ENCODE measurements at places on chromosomes 12 and 14.

DNA sequence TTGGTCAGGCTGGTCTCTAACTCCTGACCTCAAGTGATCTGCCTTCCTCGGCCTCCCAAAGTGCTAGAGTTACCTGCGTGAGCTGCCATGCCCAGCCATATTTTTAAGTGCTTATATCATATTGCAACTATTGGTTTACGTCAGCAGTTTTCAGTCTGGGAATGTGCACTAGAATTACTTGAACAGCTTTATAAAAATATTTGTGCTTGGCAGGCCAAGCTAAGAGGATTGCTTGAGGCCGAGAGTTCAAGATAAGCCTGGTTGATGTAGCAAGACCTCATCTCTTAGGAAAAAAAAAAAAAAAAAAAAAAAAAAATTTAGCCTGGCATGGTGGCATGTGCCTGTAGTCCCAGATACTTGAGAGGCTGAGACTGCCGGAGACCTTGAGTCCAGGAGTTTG is 17.1 kb downstream of the KIAA0586 start:
- no peak for DNase-seq

GRCh38 chr14:59918824-59919569 is 947 bp upstream of the LRRC9 start:
- no peak for DNase-seq

DNA sequence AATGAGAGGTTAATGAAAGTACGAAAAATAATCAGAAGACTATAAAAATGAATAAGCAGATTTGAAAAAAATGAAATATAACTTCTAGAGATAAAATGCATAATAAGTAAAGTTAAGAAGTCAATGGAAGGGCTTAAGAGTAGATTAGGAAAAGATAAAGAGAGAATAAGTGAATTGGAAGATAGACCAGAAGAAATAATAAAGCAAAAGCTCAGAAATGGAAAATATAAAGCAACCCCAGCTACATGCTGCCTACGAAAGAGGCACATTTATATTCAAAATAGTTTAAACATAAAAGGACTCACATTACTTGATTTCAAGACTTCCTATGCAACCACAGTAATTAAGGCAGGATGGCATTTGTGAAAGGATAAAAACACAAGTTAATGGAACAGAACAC is 19.9 kb downstream of the ZNF605 start:
- no peak for DNase-seq

- no peak for DNase-seq
Measured at GRCh38 chr14:58066115-58066514, 85.9 kb downstream of the ARMH4 start.

GRCh38 chr12:22117563-22118237 is 71.7 kb downstream of the CMAS start:
- no peak for DNase-seq

- DNase-seq, result no peak
Measured at GRCh38 chr12:76562130-76562529, 2.6 kb upstream of the OSBPL8 start.

GRCh38 chr14:69170839-69171238 is 17.9 kb upstream of the DCAF5 start:
- DNase-seq, result no peak

DNA sequence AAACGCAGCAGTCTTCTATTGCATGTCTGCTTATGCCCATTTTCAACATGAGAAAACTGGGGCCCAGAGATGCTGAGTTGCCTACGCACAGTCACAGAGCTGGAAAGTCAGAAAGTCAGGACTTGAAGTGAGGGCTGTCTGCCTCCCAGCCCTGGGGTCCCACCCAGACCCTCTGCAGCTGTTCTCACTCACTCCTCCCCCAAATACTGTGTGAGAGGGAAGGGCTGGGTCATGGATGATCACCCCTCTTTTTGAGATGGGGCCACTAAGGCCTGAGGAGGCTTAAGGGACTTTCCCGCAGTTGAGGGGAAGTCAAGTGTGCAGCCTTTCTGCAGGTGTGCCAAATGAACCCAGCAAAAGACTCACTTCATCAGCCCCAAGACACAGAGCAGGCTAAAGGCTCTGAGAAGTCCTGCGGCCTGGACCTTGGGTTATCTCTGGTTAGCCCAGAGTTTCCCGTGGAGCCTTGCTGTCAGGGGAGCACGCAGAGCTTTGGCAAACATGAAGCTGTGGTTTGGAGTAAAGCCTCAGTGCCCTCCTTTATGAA is 18.7 kb downstream of the DTX1 start:
- DNase-seq, result no peak

DNA sequence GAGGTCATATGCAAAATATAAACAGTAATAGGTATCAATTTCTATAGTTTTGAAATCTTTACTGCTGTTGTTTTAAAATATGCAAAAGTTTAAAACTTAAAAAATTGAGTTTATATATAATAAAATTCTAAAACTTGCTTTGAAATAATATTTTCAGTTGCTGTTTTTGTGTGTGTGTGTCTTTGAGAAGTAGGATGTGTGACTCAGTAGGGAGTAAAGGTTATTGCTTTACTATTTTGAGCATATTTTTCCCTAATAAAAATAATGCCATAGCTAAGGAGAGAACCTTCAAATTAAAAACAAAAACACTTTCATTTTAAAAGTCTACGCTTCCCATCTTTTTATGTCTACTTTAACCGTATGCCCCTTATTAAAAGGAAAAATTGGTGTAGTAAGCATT is 238.1 kb downstream of the FBXL14 start:
- no peak for DNase-seq

DNA sequence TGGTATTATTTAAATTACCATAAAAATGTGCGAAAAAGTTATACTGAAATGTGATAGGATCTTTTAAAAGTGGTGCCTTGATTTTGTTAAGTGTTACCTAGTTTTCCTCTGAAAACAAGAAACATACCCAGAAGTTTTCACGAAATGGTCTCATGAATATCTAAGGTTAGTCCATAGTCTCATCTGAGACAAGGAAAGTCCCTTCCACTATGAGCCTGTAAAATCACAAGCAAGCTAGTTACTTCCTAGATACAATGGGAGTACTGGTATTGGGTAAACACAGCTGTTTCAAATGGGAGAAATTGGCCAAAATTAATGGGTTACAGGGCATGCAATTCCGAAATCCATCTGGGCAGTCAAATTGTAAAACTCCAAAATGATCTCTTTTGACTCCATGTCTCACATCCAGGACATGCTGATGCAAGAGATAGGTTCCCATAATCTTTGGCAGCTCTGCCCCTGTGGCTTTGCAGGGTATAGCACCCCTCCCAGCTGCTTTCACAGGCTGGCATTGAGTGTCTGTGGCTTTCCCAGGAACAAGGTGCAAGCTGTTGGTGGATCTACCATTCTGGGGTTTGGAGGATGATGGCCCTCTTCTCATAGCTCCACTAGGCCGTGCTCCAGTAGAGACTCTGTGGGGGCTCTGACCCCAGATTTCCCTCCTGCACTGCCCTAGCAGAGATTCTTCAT is 271.4 kb downstream of the NAV3 start:
- DNase-seq, result no peak

DNA sequence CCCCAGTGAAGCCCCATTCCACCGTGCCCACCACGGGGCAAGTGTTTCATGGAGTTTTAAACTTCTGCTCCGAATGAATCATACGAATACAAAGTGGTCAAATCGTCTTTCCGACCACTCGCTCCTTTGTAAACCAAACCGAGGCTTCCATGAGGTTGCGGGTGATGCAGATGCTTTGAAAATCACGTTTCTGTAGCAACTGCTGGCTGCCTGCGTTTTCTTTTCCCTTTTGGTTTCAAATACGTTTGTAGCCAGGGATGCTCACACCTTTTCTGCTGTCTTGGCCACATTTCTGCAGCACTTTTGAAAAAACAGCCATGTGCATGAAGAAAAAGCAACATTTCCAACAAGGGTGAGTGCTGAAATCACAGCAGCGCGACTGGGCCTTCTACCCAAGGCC is 33.7 kb downstream of the RFLNA start:
- DNase-seq, result no peak

DNA sequence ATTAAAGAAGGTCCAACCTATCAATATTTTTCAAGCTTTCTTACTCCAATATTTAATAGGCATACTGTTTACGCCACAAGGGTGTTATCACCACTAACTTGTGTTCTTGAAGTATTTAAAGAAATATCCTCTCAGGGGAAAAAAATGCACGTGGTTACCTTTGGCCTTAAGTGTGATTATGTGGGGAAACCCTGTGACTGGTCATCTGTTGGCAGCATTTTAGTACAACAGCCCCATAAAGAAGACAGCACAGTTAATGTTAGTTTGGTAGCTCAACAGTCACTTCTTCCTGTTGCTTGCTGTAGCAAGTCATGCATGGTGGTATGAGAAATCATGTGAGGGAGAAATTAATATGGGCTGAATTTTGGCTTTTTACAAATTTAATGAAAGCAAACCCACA is 1021.5 kb upstream of the TMEM132C start:
- DNase-seq, result no peak

- no peak for DNase-seq
Measured at GRCh38 chr12:49577589-49578315, 9.8 kb upstream of the MCRS1 start.

DNA sequence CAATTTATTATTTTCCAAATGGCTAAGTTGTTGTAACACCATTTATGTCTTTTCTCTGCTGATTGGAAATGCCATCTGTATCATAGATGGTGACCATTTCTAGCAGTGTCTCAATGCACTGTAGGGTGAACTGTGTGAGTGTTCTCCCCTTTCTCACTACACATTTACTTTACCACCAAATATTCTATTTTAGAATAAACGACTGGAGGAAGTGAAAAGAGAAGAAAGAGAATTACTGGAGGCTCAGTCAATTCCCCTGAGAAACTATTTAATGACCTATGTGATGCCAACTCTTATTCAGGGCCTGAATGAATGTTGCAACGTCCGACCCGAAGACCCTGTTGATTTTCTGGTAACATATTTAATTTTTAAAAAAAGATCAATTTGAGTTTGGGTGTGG is 15.5 kb upstream of the PAPOLA start:
- DNase-seq, result no peak

GRCh38 chr12:95411057-95411456 is 62.9 kb upstream of the METAP2 start:
- no peak for DNase-seq

DNA sequence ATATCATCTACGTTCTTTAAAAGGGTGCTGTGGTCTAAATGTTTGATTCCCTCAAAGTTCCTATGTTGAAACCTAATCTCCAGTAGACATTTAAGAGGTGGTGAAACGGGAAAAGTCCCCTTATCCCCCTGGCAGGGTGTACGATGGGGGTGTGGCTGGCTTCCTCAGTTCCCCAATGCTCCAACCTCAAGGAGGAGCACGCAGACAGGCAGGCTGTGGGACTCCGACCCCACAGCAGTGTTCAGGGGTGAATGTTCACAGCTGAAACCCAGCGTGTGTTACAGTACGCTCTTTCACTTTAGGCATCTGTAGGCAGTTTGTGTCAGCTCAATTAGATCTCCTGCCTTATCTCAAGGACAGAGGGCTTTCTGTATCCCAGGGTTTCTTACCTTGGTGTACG is 73.2 kb downstream of the SEC23A start:
- DNase-seq, result no peak

DNA sequence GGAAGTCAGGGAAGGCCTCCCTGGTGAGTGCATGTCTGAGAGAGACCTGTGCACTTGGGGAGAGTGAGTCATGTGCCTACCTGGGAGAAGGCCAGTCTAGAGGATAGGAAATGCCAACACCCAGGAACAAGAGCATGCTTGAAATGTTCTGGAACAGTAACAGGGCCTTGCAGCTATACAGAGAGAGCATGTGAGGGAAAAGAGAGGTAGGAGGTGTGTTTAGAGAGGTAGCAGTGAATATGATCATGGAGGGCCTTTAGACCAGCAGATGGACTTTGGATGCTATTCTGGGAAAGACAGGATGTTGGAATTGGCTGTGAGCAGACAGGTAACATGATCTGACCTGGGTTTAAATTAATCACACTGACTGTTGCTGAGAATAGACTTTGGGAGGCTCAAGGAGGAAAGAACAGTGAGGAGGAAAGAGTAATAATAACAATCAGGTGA is 1143.6 kb downstream of the FLRT2 start:
- DNase-seq, result no peak
